ENCODE measurements at places on chromosomes 7 and 10.

DNA sequence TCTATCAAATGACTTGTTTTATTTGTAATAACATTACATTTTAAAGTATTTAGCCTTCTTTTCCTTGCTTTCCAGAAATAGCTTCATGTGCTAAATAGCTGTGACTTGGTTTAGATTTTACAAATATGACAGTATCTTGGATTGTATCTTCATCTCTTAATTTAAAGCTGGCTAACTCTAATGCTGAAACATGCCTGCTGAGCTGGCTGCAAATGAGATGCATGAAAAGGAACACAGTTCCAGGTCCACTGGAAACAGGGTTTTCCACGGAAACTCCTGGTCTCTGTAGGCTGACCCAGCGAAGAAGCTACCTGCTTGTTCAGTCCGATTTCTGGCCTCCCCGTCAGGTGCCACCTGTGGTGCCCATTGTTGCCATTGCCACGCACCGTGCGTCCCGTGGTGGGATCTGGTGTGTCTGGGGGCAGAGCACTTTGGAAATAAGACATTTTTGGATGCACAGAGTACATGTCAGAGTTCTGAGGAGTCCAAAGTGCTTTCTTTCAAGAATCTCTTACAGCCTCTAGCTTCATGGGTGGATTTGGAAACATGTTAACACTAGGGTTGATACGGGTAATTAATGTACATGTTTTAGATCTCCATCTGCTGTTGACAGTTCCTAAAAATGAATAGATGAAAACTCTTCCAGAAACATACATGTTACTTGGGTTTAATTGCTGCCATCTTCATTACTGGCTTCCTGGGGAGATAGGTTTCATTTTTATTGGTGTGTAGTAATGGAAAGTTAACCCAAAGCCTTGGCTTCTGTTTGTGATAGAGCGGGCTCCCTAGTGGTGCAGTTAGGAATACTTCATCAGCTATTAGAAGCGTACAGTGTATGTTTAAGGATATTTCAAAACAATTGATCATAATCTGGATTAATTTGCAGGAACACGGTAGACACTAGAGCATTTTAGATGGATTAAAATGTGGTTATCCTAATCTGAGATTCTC lies 45.0 kb downstream of the SHH start:
- DNase-seq: no peak

- no peak for DNase-seq
Measured at GRCh38 chr7:90830308-90830707, 234.2 kb downstream of the CDK14 start.

DNA sequence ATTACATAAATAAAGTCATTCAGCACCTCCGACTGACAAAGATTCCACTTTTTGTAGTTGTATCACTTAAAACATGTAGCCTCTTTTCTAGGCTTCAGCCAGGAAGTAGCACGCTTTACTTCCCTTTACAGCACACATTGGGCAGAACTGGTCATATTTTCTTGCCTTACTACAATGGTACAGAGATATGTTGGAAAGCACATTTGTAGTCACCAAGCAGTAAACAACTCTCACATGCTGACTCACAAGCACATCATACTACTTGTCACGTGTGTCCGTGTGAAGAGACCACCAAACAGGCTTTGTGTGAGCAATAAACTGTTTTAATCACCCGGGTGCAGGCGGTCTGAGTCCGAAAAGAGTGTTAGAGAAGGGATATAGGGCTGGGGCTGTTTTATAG lies 1071.8 kb downstream of the DNAJB9 start:
- no peak for DNase-seq

- no peak for DNase-seq
Measured at GRCh38 chr7:24825931-24826661, 68.8 kb upstream of the GSDME start.
